Hepatocyte (in vitro differentiated cells): ENCODE measurements at places on chromosomes 2 and 18.

GRCh38 chr18:390741-391478 is 109.6 kb downstream of the COLEC12 start:
- DNase-seq: no peak

DNA sequence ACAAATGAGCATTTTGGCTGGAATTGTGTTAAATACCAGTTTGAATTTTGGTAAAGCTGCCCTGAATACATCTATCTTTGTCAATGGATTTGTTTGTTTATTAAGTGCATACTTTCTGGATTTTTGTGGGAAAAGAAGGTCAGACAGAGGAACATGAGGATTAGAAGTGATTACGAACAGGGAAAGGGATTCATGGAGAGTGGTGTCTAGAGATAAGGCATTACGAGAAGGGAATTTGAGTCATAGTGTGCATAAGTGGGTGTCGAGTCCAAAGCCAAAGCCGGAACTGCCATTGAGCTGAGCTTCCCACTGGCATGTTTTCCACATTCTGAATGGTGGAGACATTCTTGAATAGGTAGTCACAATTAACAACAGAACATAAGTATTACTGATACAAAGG is 68.9 kb upstream of the EFEMP1 start:
- peak; percentile 36 for DNase-seq

GRCh38 chr2:219494952-219495530 is 3.6 kb upstream of the GMPPA start:
- DNase-seq: no peak

GRCh38 chr2:54574107-54574859 is 118.2 kb downstream of the SPTBN1 start:
- DNase-seq: peak; percentile 85

GRCh38 chr18:8707556-8708300 is 2.4 kb downstream of the MTCL1 start:
- no peak for DNase-seq

DNA sequence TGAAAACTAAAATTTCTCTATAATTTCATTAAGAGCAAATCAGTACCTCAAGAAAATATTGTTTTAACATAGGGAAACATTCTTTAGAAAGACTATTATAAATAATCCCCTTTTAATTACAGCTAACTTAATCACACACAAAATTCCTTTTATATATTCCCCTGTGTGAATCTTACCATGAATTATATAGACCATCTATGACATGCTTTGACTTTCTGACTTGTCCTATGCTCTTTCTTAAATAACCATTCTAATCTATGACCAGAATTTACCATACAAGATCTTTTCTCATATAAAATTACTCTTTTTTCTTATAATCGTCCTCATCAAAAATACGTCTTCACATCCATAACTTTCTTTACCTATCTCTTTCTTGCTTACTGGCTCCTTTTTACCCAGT is 824.2 kb upstream of the FAM98A start:
- no peak for DNase-seq

- DNase-seq: no peak
Observed at GRCh38 chr18:3875376-3875775, 425.4 kb downstream of the TGIF1 start.
